Aorta (tissue), 5 donors: ENCODE measurements at places on chromosomes 7 and 10.

GRCh38 chr7:55374213-55374612 lies 9.1 kb downstream of the LANCL2 start:
- DNase-seq: no peak

DNA sequence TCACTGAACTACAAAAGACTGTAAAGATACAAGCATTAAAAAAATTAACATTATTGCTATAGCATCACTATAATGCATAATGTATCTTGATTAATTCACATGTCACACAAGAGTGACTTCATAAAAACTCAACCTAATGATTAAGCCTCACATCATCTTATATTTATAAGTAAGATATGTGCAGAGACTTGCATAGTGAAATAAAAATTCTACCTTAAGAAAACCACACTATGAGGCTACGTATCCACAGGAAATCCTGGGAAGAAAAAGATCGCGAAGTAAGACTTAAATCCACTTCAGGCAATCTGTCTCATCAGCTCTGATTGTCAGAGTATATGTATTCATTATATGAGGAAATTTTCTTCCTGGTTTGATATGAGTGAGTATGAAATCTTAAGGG lies 160.0 kb downstream of the SLC25A13 start:
- no peak for DNase-seq

DNA sequence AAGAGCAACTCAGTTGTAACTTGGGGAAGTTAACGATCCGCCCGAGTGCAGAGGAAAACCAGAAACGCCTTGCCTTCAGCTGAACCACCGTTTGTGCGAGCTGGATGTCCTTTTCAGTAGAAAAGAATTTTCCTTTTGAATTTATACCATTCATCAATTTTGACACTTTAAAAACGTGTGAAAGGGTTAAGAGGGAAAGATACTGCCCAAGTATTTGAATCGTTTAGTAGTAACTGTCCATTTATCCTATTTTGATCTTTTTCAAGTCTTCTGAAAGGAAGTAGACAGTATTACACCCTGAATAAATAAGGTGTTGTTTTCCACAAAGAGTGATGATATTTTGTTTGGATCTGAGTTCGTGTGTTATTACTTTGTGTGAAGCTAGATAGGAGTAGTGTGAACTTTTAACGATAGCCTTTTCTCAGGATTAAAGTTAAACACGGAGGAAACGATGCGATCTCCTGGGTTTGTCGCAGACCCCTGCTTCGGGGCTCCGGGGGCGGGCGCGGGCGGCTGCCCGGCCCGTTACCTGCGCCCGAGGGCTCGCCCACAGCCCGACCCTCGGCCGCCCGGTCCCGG lies 830 bp upstream of the BMI1 start:
- no peak for DNase-seq

DNA sequence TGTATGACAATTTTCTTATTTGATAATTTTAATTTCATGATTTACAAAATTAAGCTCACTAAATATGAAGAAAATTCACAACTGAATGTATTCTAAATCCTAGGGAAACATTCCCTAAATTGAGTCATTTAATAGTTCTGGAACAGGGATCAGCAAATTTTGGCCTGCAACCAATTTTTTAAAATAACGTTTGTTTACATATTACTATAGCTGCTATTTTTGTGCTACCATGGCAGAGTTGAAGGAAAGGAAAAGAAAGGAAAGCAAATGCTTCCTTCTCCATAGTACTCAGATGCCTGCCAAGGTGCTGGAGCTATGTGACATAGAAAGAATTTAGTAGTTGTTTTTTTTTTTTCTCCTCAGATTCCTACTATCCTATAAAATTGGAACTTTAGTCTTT lies 1307.7 kb upstream of the LRRTM3 start:
- no peak for DNase-seq

DNA sequence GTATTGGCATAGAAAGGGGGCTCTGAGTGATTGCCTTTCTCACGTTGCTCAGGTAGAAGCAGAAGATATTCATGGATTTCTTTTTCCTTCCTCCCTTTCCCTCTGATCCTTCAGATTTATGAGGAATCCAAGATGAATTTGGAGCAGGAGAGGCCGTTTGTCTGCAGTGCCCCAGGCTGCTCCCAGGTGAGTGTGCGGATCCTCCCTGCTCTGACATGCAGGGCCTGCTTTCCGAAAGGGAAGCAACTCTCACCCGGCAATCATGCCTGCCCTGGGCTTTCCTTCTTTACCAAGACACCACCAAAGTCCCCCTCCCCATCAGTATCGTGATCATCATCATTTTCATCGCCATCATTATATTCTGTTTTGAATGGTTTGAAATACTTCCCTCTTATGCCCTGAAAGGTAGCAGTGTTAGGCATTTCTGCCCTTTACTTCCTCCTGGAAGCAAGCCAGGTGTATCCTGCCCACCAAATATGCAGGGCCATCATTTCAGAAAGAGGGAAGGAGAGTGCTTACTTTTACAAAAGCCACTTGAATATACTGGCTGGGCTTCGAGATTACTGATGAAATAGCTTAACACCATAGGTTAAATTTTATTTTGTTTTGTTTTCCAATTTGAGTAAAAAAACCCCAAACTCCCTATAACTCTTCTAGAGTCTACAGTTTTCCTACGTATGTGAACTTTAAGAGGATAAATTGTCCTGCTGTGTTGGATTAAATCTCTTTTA lies 75.9 kb downstream of the CREB5 start:
- no peak for DNase-seq

DNA sequence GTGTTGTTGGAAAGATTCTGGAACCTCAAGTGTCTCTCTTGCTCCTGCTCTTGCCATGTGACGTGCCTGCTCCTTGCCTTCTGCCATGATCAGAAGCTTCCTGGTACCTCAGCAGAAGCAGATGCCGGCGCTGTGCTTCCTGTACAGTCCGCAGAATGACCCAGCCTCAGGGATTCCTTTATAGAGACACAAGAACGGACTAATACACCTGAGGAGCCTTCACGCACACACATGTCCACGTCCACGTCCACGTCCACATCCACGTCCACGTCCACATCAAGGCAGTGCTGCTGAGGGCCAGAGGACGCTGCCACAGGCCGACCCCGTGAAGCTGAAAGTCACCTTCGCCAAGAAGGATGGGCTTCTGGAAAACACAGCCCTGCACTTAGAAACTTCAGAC lies 190.1 kb downstream of the MAD1L1 start:
- DNase-seq: peak; percentile 32

- DNase-seq: no peak
Observed at GRCh38 chr10:32046151-32046550, 10.1 kb downstream of the KIF5B start.

GRCh38 chr7:48004638-48005037 lies 24.3 kb downstream of the SUN3 start:
- no peak for DNase-seq

DNA sequence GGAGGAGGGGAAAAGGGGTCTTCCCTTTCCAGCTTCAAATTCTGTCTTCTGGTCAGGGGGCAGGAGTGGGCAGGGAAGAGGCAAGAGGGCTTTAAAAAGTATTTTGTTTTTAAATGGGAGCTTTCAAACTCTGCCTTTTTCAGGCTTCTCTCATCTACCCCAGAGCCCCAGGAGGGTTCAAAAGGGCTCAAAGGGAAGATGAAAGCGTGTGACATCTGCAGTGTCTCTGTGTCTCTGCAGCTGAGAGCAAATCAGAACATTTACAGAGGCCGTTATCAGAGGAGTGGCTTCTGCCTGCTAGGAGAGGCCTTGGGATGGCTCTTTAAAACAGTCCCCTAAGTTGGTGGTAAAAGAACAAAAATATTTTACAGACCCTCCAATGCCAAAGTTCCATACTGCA lies 30.3 kb downstream of the TRIM8 start:
- DNase-seq: no peak

- DNase-seq: no peak
Observed at GRCh38 chr10:28542728-28543127, 9.8 kb downstream of the WAC start.

GRCh38 chr10:95266674-95267095 lies 24.1 kb downstream of the PDLIM1 start:
- no peak for DNase-seq

GRCh38 chr10:124250506-124250905 lies 157.1 kb upstream of the CHST15 start:
- no peak for DNase-seq

- DNase-seq: no peak
Observed at GRCh38 chr7:127699853-127700252, 47.9 kb downstream of the SND1 start.

GRCh38 chr7:24152356-24152755 lies 131.6 kb upstream of the NPY start:
- DNase-seq: no peak

- DNase-seq: no peak
Observed at GRCh38 chr10:53977267-53977666, 823.8 kb downstream of the PCDH15 start.

DNA sequence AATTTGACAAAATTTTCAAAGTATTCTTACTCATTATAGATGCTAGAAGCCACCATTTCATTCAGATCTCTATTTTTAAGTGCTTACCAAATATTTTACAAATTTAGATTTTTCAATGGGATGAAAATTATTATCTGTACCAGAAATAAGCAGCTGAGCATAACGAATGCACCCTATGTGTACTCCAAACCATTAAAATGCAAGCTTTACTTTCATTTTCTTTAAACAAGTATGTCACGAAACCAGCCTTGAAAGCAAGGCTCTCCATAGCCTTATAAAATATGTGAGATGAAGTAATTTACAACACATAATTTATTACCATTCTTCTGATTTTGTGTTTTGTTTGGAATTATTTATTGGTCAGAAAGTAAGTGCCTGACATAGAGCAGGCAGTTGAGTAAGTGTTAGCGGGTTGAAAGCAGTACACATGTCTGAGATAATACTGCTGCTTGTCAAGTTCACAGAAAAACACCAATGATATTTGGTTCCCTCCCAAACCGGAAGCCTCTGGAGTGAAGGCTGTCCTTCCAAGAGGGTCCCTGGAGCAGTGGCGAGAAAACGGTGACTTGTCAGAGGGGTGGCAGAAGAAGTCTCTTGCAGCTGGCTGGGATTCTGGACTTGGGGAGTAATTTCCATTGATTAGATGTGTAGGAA lies 322.7 kb upstream of the PFKP start:
- no peak for DNase-seq

GRCh38 chr7:82018226-82018625 lies 248.4 kb upstream of the HGF start:
- DNase-seq: no peak

DNA sequence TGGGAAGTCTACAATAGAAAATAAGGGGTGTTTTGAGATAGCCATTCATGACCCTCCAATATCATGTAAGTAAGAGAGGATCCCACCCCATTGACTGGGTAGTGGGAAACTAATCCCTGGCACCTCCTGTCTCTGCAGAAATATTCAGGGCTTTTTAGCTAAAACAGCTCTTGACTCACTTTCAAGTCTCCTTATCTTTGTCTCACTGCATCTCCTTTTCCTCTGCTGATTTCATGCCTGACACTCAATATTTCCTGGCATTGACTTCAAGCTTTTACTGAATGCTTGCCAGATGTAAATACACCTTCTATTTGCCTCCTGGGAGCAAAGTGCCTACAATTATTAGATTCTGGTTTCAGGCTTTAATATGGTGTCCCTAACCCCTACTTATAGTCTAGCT lies 57.1 kb downstream of the CHRM2 start:
- DNase-seq: no peak

DNA sequence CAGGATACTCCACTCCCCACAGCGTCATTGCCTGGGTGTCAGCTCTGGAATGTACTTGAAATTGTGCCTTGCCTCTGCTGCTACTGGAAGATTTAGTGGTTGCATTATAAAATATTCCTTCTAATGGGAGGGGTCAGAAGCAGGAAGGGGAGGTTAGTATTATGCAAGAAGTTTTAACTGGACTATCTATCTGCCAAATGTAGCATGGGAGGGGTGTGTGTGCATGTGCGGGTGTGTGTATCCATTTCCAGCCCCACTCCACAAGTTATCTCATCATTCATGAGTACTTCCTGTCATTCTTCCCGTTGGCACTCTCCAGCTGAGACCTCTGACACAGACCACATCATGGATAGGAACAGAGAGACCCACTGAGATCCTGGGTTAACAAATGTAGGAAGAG lies 13.4 kb downstream of the MBL2 start:
- DNase-seq: no peak

GRCh38 chr10:84405662-84406061 lies 77.3 kb downstream of the CCSER2 start:
- DNase-seq: no peak

GRCh38 chr10:75276069-75276872 lies 40.5 kb upstream of the COMTD1 start:
- no peak for DNase-seq

- no peak for DNase-seq
Observed at GRCh38 chr7:137073571-137074325, 205.3 kb downstream of the CHRM2 start.

DNA sequence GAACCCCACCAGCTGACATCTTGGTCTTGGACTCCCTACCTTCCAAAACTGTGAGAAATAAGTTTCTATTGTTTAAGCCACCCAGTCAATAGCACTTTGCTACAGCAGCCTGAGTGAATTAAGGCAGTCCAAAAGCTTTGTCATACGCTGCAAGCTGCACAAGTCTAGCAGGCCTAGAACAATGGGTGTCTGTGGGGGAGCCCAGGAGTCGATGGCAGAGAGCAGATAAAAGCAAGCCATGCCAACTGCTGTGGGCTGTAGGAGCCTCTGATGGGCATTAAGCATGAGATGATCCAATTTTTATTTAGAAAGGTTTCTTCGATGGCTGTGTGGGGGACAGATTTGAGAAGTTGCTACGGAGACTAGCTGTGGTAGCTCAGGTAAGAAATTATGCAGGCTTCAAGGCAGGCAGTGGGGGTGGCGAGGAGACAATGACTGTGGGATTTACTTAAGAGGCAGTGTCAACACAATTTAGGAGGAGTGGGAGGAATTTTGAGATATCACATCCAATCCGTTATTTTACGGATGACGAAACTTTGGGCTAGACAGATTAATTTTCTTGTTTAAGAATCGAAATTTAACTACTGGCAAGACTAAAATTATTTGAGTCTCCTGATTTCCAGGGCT lies 110.4 kb downstream of the NRCAM start:
- no peak for DNase-seq
